ENCODE measurements at places on chromosomes 13 and 19. TPM values are rescaled to one million over a fixed set of nuclear protein-coding genes. Genes with fewer than 3 reads are reported as not detected.

DNA sequence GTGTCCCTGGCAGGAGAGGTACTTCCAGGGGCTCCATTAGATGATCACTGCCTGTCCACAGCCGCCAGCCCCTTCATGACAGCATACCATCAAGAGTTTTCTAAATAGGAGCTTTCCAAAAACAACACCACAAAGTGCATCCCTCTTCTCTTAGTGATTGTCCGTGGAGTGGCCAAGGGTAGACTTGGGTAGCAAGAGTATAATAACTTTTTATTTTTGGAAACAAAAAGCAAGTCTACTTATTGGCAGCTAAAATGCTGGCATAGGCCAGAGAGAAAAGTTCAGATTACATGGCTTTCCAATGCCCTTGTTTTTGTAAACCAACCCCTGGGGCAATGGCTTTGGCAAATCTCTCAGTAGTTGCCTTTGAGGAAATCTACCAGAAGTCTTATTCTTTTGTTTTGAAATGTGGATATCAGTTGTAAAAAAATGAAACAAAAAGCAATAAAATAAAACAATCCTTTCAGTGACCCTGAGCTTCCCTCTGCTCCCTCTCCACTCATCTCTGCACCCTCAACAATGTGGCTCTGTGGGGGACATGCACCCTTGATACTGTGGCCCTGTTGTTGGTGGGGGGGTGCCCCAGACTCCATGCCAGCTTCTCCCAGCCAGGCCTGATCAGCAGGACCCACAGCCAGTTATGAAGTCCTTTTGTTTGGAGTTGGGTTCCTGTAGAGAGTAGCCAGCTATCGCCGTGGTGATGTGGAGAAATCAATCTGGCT is 294.1 kb downstream of the DLEU7 start:
- no peaks in the 10 kb centered on the region for H3K36me3 ChIP-seq
- no peak for DNase-seq
- H3K4me3 ChIP-seq = no peak overlapping the region
- no peaks in the 10 kb centered on the region for H3K27me3 ChIP-seq
- H3K4me1 ChIP-seq = no peaks in the 10 kb centered on the region
- H3K27ac ChIP-seq = no peak overlapping the region

DAND5 gene
- total RNA-seq = not detected

- H3K4me1 ChIP-seq = no peaks in the 10 kb centered on the region
- DNase-seq = no peak
- no peak overlapping the region for H3K27ac ChIP-seq
- H3K27me3 ChIP-seq = peaks cover 4% of the 10 kb centered on the region
These were observed 458.4 kb downstream of the EFNB2 start for GRCh38 chr13:106077017-106077416.

LACC1 gene
- total RNA-seq = 1.0 TPM

- no peaks in the 10 kb centered on the region for H3K36me3 ChIP-seq
- no peak for DNase-seq
- peaks cover 7% of the 10 kb centered on the region for H3K4me1 ChIP-seq
- no peak overlapping the region for H3K4me3 ChIP-seq
- H3K27me3 ChIP-seq = no peaks in the 10 kb centered on the region
These were observed 22.4 kb upstream of the RNF113B start for GRCh38 chr13:98199480-98199879.

DNA sequence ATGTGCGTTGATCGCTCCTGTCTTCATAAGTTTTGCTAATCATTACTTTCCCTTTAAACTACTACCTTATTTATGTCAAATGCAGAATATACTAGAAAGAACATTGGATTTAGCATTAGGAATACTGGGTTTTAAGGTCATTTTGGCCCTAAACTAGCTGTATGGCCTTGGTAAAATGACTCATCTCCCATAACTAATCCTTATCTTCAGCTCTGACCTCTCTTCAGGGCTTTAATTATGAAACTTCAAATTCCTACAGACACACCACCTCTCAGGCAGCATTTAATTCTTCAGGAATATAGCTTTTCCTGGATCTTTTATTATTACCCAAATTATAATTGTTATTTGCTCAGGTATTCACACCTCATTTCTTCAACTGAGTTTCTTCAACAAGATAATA is 121.2 kb downstream of the STARD13 start:
- H3K4me3 ChIP-seq = no peak overlapping the region
- H3K36me3 ChIP-seq = no peaks in the 10 kb centered on the region
- DNase-seq = no peak
- H3K4me1 ChIP-seq = no peaks in the 10 kb centered on the region
- H3K27me3 ChIP-seq = no peaks in the 10 kb centered on the region

DNA sequence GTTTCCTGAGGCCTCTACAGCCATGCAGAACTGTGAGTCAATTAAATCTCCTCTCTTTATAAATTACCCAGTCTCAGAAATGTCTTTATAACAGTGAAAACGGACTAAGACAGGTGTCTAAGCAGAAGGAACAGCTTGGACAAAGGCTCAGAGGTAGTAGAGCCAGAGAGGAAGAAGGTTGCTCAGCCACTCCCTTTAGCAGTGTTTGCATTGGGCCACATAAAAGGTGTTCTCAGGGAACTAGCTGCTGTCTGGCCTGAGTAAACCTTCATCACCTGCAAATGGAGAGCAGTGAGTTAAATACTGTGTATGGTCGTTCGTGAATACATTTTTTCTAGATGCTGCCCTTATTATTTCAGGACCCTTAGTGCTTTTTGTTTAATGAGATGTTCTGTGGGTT is 383.4 kb downstream of the EFNB2 start:
- no peak overlapping the region for H3K4me3 ChIP-seq
- DNase-seq = no peak
- H3K36me3 ChIP-seq = no peaks in the 10 kb centered on the region
- no peak overlapping the region for H3K27ac ChIP-seq
- no peaks in the 10 kb centered on the region for H3K4me1 ChIP-seq

DNA sequence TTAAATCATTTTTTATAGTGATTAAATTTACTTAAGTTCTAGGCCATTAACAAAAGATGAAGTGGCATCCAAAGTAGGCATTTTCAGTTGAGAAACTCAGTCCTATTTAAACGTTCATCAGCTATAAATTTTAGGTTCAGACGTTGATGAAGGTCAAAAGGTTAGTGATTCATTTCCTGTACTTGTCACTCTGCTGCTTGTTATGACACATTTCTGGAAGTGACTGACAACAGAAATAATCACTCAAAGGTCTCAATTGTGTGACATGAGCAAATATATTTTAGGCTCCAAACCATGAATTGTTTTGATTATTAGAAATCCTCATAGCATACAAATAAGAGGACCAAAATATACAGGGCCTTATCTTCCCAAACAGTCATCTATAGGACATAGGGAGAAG is 10.3 kb upstream of the EDNRB start:
- no peak overlapping the region for H3K27ac ChIP-seq
- no peaks in the 10 kb centered on the region for H3K4me1 ChIP-seq
- no peaks in the 10 kb centered on the region for H3K27me3 ChIP-seq
- H3K36me3 ChIP-seq = no peaks in the 10 kb centered on the region
- no peak overlapping the region for H3K4me3 ChIP-seq

LNX2 gene
- total RNA-seq = 13.2 TPM

- H3K4me3 ChIP-seq = no peak overlapping the region
- no peaks in the 10 kb centered on the region for H3K4me1 ChIP-seq
- H3K27ac ChIP-seq = no peak overlapping the region
- no peak for DNase-seq
- no peaks in the 10 kb centered on the region for H3K36me3 ChIP-seq
- no peaks in the 10 kb centered on the region for H3K27me3 ChIP-seq
These were observed 154.0 kb downstream of the NALCN start for GRCh38 chr13:101262306-101262705.

DNA sequence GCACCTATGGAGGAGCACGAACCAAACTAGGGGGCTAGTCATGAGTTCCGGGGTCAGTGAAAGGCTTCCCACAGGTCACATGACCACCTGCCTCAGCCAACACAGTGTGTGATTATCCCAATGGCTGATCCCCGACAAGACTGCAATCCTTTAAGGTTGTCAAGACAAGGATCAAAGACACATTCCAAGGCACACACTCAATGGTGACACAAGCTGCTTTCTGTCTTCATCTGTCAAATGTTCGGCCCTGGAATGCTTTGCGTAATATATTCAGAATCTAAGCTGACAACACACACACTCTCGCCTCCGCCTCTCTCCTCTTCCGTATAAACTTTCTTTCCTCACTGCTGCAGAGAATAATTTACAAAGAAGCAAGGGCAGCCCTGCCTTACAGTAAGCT is 11.7 kb downstream of the RANBP3 start:
- no peak overlapping the region for H3K4me3 ChIP-seq
- DNase-seq = peak; percentile 62
- H3K36me3 ChIP-seq = no peaks in the 10 kb centered on the region
- H3K27ac ChIP-seq = peak overlapping the region; percentile 65
- H3K27me3 ChIP-seq = no peaks in the 10 kb centered on the region

DNA sequence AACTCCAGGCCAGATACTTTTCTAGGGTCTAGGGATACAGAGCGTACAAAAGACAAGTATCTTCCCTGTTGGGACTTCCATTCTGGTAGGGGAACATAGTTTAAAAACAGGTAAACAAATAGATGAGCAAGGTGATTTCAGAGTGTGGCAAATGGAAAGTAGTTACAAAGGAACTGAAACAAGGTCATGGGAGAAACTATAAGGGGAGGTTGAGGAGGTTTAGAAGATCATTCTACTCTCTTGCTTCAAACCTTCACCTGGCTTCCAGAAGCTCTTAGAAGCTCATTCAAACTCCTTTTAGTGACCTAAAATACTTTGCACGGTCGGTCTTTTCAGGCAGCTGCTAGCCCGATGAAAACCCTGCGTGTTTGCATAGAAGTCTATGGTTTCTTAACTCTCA is 9.1 kb downstream of the FFAR2 start:
- H3K27ac ChIP-seq = no peak overlapping the region
- H3K4me3 ChIP-seq = no peak overlapping the region
- no peak for DNase-seq
- H3K4me1 ChIP-seq = no peaks in the 10 kb centered on the region
- H3K36me3 ChIP-seq = no peaks in the 10 kb centered on the region
- H3K27me3 ChIP-seq = no peaks in the 10 kb centered on the region

DNA sequence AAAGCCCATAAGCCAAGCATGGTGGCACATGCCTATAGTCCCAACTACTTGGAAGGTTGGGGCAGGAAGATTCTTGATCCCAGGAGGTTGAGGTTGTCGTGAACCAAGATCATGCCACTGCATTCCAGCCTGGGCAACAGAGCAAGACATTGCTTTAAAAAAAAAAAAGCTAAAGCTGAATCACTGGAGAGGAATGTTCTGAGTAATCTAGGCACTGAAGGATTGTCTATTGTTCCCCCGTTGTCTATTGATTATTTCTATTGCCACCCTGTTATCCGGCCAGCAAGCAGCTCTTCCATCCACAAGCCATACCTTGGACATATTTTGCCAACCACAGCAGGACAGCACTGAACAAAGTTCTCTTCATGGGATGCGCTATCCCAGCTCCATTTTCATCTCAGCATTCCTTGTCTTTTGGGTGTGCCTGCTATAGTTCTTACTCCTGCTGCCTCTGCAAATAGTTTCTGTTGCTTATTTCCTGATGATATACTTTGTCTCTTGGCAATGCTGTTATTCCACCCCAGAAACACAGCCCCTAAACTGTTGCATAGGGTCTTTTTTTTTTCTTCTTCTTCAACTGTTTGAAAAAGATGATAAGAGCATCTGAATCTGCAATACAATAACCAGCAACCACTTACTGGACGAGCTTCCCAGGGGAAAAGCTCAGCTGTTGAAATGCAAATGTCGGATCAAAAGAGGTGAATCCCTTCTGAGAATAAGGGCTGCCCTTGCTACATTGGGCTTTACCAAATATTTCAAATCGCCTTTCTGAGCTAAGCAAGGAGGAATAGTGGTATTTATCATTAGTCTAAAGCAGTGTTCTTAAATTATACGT is 22.2 kb upstream of the SIAH3 start:
- H3K27ac ChIP-seq = no peak overlapping the region
- no peaks in the 10 kb centered on the region for H3K36me3 ChIP-seq
- H3K4me1 ChIP-seq = no peaks in the 10 kb centered on the region
- DNase-seq = no peak
- H3K4me3 ChIP-seq = no peak overlapping the region
- no peaks in the 10 kb centered on the region for H3K27me3 ChIP-seq

DNA sequence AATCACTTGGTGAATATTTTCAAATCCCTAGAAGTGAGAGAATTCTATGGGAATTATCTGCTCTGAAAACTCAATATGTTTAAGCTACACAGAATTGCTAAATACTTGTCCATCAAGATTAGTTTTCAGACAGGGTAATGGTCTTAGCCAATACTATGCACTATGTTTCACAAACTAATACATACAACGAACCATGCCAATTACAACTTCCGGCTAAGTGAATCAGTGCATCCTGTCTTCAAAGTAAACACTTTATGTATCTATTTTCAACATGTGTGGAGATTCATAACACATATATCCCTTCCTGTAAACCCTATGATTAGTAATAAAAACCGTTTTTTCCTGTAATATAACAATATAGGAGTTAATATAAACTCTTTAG is 181.5 kb downstream of the POSTN start:
- H3K36me3 ChIP-seq = no peaks in the 10 kb centered on the region
- no peak overlapping the region for H3K4me3 ChIP-seq
- no peaks in the 10 kb centered on the region for H3K27me3 ChIP-seq
- H3K27ac ChIP-seq = no peak overlapping the region
- DNase-seq = no peak
- no peaks in the 10 kb centered on the region for H3K4me1 ChIP-seq

CEACAM1 gene
- total RNA-seq = 0.51 TPM

DNA sequence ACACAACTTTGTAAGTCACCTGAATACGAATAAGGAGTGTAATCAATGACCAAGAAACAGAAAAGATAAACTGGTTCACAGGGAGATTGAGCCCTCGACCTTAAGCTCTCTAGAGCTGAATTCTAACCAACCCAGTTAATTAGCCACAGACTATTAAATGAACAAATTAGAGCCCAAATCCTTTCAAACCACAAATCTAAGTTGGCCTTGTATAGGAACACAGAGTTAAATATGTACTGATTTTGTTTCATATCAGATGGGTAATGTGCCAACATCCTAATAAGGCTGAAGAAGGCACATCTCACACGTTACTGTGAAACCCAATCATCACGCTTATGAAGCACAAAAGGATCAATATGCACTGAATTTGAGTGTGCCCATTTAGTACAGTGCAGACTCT is 156.1 kb downstream of the LHFPL6 start:
- H3K36me3 ChIP-seq = no peaks in the 10 kb centered on the region
- H3K27ac ChIP-seq = no peak overlapping the region
- H3K27me3 ChIP-seq = no peaks in the 10 kb centered on the region
- H3K4me3 ChIP-seq = no peak overlapping the region
- no peaks in the 10 kb centered on the region for H3K4me1 ChIP-seq

LILRA1 gene
- 0.91 TPM for total RNA-seq

- peak overlapping the region; percentile 57 for H3K27ac ChIP-seq
- H3K4me1 ChIP-seq = peaks cover 26% of the 10 kb centered on the region
- no peak overlapping the region for H3K4me3 ChIP-seq
- DNase-seq = peak; percentile 82
- no peaks in the 10 kb centered on the region for H3K36me3 ChIP-seq
- no peaks in the 10 kb centered on the region for H3K27me3 ChIP-seq
These were observed 3.2 kb downstream of the ELAVL1 start for GRCh38 chr19:8001995-8002849.

DNA sequence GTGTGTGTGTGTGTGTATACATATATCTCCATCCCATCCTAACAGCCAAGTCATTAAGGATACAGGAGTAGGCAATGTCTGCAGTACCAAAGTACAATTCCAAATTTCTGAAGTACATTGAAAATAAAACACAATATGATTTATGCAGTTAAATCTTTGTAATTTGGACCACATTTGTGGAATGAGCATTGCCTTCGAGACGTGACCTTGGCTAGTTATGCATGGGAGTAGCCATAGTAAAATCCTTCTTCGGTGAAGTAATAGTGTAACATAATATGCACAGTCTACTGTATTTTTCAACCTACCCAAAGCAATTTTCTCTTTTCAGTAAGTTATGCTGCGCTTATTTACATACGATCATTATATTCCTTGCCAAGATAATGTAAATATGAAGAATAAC is 665.7 kb upstream of the GPC6 start:
- no peaks in the 10 kb centered on the region for H3K36me3 ChIP-seq
- DNase-seq = no peak

All from uterus (tissue), 4 donors.